ENCODE measurements at places on chromosomes 11 and 22. TPM values are rescaled to one million over a fixed set of nuclear protein-coding genes. Genes with fewer than 3 reads are reported as not detected.

TIGD3 gene
- polyA plus RNA-seq: 7.1 TPM

- no peak for DNase-seq
These were observed 145.0 kb upstream of the RAG2 start for GRCh38 chr11:36743039-36743438.

- DNase-seq: no peak
These were observed 16.0 kb downstream of the RASD2 start for GRCh38 chr22:35556666-35557065.

DNA sequence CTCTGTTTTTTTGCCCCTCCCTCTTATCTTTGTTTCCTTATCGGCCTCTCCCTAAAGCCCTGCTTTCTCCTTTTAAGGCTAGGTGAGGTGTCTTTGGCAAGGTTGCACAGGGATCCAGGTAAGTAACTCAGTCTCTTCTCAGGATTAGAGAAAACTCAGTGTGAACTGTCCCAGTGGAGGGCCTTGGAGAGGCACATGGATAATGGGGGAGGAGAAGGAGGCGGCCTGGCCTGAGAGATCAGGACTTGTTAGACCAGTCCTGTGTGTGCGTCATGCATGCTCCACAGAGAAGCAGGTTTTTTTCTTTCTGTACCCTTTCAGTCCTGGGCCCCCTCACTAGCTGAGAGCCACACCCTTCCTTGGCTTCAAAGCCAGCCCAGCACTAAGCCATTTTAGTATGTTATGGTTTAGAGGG lies 19.9 kb downstream of the CTNND1 start:
- no peak for DNase-seq

DNA sequence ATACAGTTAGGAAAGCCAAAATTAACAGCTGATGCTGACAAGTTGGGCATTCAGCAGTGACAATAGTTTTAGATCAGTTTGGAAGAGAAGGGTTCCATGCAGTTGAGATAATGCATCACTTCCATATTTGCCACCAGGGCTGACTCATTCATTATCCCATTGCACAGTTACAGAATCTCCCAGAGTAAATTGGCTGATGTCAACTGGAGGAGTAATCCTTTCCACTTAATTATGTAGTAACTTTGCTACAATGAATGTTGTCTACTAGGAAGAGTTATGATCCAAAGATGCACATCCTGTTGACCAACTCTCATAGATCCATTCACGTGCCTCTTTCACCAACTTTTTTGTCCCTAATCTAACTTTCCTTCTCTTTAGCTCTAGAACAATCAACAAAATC lies 123.3 kb upstream of the LUZP2 start:
- no peak for DNase-seq

GRCh38 chr11:5643585-5643984 lies 18.8 kb downstream of the TRIM34 start:
- DNase-seq: no peak

STK33 gene
- 8.6 TPM for polyA plus RNA-seq

MYBPC3 gene
- polyA plus RNA-seq: not detected

DNA sequence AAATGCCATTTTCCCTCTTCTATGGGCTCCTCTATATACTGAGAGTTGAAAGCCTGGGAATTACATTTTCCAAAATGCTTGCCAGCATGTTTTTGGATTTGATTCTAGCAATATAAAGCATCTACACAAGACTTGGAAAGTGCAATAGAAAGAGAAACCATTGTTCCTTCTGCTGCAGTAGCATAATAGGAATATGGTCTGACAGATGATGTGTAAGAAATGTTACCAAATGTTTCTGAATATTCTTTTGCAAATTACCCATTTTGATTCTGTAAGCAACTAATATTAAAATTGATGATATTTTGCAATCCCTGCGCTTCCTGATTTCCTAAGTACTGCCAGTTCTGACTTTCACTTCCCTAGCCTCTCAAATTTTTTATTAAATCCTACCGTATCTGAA lies 61.6 kb downstream of the CASP12 start:
- peak; percentile 15 for DNase-seq

GRCh38 chr11:122261546-122261945 lies 145.5 kb upstream of the BLID start:
- no peak for DNase-seq

DNA sequence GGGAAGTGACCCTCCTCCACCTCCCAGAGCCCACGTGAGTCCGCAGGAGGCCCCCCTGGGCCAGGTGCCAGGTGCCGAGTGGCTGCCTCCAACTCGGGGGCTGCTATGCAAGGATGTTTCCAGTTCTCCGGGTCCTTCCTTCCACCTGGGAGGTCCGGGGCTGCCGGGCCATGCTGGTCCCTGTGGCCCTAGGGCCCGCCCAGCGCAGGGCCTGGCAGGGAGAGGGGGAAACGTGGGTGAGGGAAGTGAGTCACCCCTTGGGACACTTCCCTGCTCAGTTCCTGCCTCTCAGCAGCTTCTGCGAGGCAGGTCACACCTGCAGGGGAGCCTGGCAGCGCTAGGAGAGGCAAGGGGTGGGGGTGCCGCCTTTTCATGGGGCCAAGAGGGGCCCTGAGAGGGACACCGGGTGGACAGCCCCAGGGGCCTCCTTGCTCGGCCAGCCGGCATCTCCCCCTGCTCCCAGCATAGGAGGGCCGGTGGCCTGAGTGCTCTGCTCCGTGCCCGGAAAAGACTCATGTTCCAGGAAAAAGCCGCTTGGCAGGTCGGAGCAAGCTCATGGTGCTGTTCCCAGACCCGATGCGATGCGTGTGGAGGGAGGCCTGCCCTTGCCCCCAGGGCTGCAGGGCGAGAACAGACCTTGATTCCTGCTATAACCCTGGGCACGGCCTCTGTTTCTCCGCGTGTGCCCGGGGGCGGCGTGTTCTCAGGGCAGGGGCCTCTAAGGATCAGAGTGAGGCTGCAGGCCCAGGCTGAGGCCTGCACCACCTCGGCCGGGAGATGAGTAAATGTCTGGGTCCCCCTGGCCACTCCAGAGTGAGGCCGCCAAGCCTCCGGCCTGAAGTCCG lies 30.3 kb upstream of the WNT7B start:
- peak; percentile 32 for DNase-seq

DNA sequence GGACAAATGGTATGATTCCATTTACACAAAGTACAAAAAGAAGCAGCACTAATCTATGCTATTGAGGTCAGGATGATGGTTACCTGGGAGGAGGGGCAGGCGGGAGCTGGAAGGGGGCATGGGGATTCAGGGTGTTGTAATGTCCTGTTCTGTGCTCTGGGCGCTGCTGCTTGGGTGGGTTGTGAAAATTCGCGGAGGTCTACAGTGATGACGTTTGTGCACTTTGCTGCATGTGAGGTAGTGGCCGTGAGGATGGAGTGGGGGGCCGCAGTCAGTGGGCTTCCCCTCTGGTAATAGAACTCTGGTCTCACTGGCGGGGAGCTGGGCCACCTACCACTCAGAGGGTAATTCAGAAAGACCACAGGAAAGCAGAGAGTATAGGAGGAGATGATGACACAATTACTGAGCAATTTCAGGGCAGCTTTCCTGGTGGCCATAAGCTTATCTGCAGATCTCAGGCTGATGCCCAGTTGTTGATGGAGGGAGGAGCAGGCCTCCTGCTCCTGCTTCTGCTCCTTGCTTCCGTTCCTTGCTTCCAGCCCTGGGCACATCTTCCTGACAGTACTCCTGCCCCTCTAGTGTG lies 121.5 kb downstream of the CEP164 start:
- DNase-seq: no peak

DNA sequence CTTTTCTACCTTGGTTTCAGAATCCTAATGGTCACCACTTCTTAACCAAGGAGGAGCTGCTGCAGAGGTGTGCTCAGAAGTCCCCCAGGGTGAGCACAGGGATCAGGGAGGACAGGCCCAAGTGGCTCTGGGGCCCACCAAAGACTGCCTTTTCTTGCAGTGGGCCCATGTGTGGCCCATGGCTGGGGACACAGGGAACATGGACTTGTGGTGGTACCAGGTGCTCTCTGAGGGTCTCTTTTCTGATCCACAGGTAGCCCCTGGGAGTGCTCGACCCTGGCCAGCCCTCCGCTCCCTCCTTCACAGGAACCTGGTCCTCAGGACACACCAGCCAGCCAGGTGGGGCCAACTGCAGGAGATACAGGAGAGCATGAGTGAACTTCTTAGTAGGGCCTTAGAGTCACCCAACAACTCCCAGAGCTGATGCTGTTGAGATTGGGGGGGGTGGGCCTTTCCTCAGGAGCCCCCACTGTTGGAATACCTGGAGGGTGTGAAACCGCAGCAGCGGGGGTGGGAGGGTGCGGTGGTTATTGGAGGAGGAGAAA lies 2.0 kb downstream of the MUS81 start:
- DNase-seq: no peak

H19 gene
- 11.2 TPM for polyA plus RNA-seq

- DNase-seq: no peak
These were observed 27.5 kb downstream of the MAML2 start for GRCh38 chr11:96315476-96315875.

DNA sequence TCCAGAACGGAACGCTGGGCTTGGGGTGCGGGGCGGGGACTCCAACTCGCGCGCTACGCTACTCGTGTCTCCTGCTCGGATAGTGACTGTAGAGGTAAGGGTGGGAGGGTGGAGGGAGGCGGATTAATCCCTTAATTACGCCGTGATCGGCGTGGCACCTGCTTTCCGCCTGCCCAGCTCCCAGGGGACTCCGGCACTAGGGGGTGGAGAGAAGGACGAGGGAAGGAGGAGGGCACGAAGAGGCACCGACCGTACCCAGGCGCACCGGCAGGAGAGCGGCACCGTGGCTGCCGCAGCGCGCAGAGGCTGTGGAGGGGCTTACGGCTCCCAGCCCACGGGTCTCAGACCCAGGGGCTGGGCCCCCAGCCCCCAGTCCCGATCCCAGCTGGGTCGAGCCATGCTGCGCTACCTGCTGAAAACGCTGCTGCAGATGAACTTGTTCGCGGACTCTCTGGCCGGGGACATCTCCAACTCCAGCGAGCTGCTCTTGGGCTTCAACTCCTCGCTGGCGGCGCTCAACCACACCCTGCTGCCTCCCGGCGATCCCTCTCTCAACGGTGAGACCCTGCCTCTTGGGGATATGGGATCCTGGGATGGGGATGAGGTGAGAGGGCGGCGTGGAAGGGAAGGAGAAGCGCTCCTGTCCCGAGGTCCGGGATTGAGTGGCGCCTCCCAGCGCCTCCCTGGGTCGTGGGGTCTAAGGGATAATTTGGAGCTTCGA lies at the start of gene ROBO3:
Gene ROBO3, plus strand, starts transcription at position 252 of the 721 bp plus-strand sequence. Its CDS starts 146 bp downstream, at position 398.
- no peak for DNase-seq

- DNase-seq: no peak
These were observed 138.4 kb upstream of the DDI1 start for GRCh38 chr11:103898065-103898464.

GRCh38 chr11:35784699-35785098 lies 122.1 kb downstream of the TRIM44 start:
- no peak for DNase-seq

GRCh38 chr11:69662021-69662698 lies 13.0 kb downstream of the LTO1 start:
- DNase-seq: no peak

DNA sequence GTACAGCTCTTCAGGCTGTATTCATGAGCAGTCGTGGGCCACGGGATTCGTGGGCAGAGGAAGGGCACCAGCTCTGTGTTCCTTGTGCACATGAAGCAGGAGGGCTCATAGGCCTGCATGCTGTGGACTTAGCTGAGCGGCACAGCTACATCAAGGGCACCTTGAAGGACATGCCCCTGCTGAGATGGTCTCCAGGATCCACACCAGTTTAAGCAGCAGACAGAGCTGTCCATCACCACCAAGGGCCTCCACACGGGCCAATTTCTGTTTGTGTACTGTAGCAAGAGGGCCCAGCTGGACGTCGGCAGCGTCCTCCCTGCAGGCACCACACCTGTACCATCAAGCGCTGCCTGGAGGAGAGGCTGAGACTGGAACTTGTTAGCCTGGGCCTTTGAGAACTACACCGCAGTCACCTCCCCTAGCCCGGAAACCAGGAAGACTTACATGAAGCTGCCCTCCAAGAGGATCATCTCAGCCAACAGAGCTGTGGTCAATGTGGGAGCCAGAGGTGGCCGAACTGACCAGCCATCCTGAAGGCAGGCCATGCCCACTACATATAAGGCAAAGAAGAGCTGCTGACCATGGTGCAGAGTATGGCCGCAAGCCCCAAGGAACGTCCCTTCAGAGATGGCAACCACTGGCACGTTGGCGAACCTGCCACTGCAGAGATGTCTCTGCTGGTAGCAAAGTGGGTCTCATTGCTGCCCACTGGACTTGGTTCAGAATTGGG lies 32.7 kb upstream of the GNB1L start:
- DNase-seq: no peak

SLC6A5 gene
- polyA plus RNA-seq: not detected

GRCh38 chr22:43846966-43847365 lies 15.3 kb downstream of the SULT4A1 start:
- no peak for DNase-seq

DNA sequence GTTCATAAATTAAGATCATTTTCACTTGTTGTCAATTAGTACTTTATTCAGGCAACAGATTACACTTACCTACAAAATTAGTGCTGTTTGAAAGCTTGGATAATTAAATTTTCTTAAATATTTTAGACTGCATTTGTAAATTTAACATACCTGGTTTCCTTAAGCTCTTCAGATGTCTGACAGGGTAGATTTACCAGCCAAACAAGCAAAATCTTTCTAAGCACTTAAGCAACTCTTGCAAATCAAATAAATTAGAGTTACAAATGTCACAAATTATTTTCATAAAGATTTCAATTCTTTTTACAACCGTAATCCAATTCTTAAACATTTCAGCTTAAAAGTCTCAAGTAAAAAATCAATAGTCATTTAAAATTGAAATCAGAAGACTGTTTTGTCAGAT lies 129.8 kb downstream of the DBX1 start:
- DNase-seq: no peak

DNA sequence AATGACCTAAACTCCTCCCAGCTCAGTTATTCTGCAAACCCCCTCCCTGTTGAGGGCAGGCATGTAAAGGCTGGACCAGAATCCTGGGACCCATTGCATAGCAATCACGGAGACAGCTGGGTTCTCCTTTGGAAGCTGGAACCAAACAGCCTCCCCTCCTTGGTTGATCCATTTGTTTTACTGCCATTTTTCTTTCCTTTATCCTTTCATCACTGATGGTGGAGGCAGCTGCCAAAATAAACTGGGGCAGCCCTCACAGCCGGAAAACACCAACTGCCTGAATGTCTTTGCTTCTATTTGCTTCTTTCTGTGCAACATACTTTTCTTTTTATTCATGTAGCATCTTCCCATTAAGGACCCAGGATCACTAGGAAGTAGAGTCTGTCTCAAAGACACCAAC lies 150.0 kb upstream of the SYT13 start:
- DNase-seq: no peak

- DNase-seq: no peak
These were observed 14.4 kb downstream of the TSKU start for GRCh38 chr11:76797341-76798201.

GRCh38 chr11:13885083-13885482 lies 77.4 kb upstream of the SPON1 start:
- DNase-seq: no peak

FAT3 gene
- 0.85 TPM for polyA plus RNA-seq

All from brain (organoid and tissue), 16 donors.